ENCODE measurements at places on chromosomes 1 and 21.

- DNase-seq = no peak
Observed at GRCh38 chr1:36565576-36566501, 83.1 kb upstream of the CSF3R start.

DNA sequence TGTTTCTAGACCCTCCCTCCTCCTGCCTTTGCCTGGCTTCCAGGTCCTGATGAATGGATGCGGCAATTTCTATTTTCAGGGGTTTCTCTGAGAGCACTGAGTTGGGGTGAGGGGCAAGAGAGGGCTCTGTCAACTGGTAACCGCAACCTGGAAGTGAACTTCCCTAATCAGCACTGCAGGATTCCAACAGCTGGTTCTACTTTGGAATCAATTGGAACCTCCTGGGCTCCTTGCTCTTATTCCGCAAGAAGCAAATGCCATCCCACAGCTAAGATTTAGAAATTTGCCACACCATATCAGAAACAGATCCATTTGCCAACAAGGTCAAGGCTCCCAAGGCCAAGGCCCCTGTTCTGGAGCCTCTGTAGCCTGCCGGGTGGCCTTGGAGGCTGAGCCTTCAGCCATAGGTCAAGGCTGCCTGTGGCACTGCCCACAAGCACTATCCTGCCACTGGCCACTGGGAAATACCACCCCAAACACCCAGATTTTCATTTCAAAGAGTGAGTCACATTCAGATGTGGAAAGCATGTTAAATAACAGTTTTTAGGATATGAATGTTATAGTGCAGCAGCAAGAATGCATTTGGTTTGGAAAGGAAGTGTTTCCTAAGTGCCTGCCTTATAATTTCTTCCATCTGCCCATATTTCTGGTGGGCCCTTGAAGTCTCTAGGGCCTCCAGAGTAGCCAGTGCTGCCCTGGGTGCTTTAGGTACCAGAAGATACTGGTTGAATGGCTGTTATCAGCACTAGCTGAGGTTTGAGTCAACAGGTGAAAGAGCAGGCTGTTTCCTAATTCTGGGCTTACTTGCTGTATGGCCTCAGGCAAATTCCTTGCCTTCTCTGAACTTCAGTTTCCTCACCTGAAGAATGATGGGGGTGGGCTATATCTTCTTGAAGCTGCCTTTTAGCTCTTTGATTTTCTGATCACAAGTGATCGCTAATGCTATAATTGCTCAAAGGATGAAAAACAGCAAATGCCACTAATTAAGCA, 56.3 kb upstream of the JUN start:
- no peak for DNase-seq

DNA sequence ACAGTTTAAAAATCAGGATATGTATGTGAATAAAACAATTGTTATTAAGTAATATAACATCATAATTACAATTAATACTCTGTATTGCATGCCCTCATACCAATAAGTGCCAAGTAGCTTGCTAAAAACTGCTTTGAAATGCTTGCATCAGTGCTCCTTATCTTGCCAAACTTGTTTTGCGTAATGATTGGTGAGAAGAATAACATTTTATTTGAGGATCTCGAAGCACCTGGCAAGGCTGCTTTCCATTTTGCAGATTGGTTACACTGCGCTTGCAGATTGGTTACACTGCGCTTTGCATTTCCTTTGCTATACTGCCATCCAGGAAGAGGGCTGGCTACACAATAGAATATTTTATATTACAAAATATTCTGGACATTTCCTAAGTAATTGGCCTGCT, 1.7 kb upstream of the PBX1 start:
- no peak for DNase-seq

DNA sequence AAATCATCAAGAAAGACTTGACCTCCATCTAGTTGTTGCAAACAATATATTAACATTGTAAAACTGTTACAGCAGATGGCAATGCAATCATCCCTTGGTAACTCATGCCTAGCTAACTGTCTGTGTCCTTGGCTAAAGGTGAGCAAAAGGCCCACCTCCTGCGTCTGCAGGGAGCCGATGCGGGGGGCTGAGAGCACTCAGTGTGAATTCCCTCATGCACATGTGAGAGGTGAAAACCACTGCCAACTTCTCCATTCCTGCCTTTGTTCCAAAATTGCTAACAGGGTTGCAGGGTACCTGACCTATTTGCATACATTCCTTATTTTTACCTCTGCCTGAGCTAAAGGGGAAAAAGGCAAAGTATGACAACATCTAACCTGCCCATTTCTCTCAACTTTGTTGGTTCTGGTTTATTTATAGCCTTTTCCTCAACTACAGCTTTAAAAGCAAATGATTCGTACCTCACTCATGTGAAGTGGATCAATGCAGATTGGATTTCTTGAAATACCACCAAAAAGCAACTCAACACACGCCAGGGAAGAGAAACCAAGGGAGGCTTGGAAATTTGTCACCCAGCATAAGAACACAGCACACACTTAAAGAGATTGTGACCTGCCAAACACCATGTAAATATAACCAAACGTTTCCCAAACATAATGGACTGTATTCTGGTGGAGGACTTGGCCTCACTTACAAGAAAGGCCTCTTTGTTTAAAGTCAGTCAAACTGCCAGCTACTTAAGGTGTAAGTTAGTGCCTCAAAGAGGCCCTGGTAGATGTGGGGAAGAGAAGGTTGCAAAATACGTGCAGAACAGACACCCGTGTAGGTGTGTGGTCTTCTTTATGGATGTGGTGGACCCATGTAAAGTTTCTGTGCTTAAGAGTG, 651.0 kb downstream of the SMYD3 start:
- no peak for DNase-seq

GRCh38 chr1:226029568-226030225, 30.6 kb upstream of the SDE2 start:
- DNase-seq = no peak

GRCh38 chr1:64757213-64757612, 12.3 kb downstream of the RAVER2 start:
- DNase-seq = no peak

DNA sequence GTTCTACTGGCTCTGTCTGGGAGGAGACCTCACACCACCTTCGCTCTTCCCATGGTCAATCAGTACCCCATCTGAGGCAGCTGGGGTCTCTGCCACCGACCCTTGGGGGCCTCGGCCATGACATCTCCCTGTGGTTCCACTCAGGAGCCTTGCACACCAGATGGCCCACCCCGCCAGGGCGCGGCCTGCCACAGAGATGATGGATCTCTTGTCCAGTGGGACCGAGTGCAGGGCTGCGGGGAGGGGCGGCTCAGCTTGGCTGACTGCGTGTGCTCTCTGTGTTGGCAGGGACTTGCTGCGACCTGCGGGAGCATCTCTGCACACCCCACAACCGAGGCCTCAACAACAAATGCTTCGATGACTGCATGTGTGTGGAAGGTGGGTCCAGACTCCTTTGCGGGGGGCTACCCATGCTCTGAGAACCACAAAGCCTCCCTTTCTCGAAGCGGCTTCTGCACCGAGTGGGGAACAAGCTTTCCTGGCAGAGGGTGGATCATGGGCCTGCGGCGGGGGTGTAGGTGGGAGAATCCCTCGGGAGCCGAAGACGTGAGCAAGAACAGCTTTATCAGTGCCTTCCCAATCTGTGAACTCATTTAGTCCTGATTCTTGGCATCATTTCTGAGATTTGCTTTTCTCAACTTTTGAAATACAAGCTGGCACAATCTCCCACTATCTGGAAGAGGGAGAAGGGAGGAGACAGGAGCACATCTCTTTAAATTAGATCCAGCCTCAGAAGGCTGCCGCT, 20.9 kb upstream of the AGTRAP start:
- no peak for DNase-seq

DNA sequence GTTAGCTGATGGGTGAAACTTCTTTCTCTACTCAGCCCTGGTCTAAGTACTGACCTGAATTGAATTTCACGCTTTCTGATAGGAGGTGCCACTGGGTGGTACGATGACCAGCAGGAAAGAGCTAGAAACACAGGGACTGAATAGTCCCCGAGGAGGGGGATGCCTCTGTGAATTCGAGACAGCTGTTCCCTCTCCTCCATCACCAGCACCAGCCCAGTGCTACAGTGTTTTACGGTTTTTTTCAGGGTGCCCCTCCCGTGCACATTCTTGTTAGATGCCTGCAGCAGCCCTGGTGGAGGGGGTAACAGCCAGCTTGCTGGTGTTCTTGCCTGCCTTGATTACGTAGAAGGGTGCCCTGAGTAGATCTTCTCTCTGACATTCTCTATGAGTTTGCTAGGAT, 7.1 kb downstream of the HUNK start:
- no peak for DNase-seq

DNA sequence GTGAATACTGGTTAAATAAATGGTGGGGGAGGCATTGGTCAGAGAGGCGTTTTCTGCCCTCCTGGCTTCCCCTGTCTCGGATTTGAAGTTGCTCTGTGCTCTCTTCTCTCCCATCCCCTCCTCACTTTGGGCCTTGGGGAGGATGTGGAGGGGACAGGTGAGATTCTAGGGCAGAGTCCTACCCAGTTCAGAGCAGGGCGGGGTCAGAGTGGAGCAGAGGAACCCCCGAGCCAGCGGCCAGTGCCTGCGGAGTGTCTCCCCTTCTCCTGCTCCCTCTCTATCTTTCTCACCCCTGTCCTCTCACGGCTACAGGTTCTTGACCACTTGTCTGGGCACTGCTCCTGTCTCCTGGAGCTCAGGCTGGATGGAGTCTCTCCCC, 8.1 kb downstream of the KNCN start:
- DNase-seq = no peak

DNA sequence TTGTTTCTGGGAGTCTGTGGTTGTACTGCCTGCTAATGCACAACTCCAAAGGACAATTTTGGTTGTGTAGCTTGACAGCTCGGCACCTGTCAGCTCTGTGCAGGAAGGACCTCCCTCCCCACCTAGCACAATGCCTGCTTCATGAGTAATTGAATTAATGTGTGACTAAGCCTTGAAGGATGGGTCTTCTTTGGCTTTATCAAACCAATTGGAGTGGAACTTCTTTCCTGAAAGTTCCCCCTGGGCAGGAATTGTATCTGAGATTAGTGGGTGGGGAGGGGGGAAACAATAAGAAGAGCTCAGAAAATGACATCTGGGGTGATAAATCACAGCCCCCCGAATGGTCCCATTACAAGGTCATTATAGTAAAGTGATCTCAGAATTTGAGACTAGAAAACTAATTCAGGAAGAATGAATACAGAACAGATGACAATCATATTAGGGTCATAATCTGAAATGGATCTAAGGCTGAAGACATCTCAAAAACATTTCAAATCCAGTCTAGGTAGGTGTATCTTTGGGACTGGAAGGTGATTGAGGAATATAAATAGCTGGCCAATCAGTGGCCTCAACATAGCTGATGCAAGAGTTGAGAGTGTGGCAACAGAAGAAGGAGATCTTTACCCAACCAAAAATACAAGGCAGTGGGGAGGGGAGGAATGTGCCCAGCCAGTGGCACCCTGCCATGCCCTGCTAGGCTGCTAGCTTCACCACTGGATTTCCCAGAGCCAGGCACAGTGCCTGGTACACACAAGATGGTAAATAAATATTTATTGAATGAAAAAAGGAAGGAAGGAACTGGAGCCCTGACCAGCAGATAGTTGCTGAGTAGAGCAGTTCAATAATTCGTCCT, 10.1 kb upstream of the SESN2 start:
- no peak for DNase-seq

DNA sequence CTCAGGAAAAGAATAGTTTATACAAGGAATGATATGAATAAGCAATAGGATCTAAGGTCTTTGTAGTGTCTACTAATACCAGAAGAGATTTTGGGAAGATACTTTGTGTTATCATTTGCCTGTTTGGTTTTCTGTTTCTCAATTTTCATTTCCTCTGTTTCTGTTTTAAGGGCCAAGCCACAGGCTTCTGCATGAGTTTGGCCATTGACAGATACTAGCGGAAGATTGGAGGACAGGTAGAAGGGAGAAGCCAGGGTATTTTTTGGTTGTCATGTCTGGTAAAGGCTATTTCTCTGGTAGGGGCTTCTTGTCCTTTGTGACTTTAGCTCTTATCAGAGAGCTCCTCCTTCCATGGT, 51.4 kb downstream of the HS2ST1 start:
- no peak for DNase-seq

- no peak for DNase-seq
Observed at GRCh38 chr1:232891071-232891470, 59.3 kb upstream of the NTPCR start.

DNA sequence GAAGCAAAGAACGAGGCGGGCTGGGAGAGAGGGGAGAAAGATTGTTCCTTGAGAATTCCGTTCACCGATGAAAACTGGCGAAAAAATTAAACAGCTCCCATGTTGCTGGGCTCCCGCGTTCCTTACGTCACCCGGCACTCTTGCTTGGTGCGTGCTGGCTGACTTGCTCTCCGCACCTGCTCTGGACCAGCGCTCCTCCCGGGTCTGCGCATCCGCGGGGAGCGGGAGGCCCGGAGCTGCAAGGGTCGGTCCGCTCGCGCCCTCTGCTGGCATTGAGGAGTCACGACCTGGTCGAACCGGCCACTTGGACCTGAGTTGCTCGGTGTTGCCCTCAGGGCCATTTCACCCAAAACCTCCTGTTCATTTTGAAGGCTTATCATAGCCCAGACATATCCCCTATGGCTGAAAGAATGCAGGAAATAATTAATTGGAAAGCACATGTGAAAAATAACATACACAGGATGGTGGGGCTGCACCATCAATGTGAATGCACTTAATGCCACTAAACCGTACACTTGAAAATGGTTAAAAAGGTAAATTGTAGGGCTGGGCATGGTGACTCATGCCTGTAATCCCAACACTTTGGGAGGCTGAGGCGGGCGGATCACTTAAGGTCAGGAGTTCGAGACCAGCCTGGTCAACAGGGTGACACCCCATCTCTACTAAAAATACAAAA, 98.9 kb upstream of the BACE2 start:
- peak; percentile 46 for DNase-seq

DNA sequence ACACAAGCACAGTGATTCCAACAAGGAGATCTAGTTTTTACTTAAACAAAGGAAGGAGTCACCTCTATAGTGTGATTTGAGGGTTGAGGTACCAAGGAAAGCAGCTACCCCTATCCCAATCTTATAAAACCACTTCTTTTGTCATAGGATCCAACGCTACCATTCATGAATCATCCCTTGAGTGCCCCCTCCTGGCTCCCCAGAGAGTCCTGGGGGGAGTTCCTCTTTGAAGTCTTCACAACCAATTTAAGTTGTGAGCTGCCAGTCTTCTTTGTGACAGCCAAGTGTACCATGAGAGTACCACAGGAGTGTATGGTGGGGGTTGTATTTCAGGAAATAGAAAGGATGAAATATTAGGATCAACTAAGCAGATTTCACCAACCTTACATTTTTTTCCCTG, 39.1 kb upstream of the NHLH2 start:
- no peak for DNase-seq

DNA sequence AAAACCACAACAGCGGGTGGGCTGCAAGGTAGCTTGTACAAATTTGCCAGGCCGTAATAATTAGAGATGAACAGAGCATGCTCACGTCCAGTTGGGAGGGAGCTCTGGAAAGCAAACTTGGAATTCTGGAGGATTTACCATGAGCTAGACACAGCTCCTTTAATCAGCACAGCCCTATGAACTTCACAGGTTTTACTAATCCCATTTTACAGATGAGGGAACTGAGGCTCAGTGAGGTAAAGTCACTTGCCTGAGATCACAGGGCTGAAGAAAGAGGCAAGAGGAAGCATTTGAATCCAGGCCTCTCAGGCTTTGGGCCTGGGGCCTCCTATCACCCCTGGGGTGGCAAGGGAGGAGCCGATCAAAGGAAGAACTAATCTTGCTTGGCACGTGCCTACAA, 24.0 kb downstream of the PAX7 start:
- DNase-seq = no peak

- DNase-seq = no peak
Observed at GRCh38 chr1:228162286-228163006, 3.2 kb upstream of the IBA57 start.
